Fibroblast of skin of right quadriceps (primary cell): ENCODE measurements at places on chromosomes 12 and 14.

DNA sequence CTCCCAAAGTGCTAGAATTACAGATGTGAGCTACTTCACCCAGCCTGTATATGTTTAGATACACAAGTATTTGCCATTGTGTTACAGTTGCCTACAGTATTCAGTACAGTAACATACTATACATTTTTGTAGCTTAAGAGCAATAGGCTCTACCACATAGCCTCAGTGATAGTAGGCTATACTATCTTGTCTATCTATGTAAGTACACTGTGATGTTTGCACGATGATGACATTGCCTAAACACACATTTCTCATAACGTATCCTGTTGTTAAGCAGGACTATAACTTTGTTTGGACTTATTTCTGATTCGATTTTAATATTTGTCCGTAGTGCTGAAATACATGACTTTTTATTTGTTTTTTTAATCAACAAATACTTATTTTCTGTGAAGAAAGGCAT, 129.2 kb downstream of the PCNX1 start:
- no peak for DNase-seq

- DNase-seq: peak; percentile 63
Measured at GRCh38 chr12:79982086-79983062, 47.5 kb upstream of the PPP1R12A start.

- DNase-seq: peak; percentile 71
Measured at GRCh38 chr14:100438678-100439592, 115.8 kb downstream of the SLC25A47 start.

GRCh38 chr12:109729801-109730200, 16.2 kb downstream of the FAM222A start:
- DNase-seq: no peak
